Activated CD8-positive, alpha-beta memory T cell treated with anti-CD3 and anti-CD28 coated beads for 24 hours (primary cell): ENCODE measurements at places on chromosomes 11 and 22.

GRCh38 chr11:96337541-96338431 is 5.2 kb downstream of the MAML2 start:
- no peak for DNase-seq

DNA sequence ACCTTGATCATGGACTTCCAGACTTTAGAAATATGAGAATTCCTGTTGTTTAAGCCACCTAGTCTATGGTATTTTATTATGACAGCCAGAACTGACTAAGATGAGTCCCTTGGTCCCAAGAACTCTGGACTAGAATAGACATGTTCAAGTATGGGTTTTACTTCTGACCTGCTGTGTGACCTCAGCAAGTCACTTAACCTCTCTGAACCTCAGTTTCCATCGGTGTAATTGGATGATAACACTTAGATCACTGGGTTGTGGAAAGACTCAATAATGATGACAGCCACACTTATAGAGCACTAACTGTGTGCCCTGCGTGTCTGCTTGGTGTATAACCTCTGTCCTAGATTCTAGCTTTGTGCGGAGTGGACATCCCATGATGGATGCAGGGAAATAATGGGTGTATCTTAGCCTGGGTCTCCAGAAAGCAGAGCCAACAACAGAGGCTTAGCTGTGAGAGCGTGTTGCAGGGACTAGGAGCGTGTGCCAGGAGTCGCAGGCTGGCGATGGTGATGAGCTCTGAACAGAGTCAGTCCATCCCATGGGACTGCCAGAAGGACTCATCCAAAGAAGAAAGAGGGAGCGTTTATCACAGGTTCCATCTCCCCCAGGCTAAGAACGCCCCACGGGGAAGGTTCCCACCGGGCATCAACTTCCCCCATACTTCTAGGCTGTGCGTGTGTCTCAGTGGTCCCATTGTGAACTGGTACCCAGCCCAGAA is 93.2 kb upstream of the TP53I11 start:
- DNase-seq: no peak

DNA sequence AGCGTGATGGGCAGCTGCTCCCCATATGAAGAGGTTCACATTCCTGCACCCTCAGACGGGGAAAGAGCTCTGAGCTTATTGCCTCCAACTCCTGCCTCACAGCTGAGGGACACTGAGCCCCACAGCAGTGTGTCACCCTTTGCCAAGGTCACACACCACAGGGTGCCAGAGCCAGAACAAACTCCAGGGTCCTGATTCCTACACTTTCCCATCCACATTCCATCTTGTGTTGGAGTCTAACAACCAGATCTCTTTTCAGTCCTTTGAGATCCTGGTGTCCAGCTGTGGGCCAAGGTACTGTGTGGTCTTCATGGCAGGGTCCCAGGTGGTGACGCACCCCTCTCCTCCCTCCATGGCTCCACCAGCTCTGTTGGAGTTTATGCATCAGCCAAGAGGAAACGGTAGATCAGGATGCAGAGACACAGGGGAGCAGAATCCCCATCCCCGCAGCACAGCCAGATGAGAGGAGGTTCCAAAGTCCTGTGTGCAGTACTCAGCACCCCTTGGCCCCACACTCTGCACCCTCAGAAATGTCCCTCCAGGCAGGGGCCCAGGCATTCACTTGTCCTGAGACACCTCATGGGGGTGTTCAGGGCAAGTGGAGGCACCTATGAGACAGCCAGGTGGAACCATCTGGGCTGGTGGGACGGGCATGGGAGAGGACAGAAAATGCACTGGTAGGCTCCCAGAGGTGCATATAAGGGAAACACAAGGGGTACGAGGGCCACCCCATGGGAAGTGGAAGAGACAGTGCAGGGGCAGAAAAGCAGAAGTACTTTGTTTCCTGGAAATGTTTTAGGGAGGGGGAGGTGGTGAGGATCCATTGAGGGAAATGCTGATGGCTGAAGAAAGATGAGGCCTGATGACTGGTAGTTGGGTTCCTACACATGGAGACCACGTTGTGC is 32.6 kb upstream of the GNAZ start:
- no peak for DNase-seq

GRCh38 chr11:40129266-40129665 is 1330.2 kb downstream of the LRRC4C start:
- DNase-seq: no peak
